ENCODE measurements at places on chromosomes 3 and 15.

GRCh38 chr3:109696932-109697331 is 359.6 kb upstream of the DPPA4 start:
- no peak for DNase-seq

DNA sequence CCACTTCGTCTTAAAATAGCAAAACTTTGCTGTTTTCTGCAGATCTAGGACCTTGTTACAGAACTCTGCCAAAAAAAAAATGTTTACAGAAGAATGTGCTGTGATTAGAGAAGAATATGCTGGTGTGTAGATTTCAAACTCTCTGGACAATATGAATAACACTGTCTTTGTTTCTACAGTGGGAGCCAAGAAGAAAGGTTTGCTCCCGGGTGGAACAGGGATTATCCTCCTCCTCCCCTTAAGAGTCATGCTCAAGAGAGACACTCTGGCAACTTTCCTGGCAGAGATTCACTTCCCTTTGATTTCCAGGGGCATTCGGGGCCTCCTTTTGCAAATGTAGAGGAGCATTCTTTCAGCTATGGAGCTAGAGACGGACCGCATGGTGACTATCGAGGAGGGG is 27.3 kb downstream of the RBM6 start:
- DNase-seq = no peak

DNA sequence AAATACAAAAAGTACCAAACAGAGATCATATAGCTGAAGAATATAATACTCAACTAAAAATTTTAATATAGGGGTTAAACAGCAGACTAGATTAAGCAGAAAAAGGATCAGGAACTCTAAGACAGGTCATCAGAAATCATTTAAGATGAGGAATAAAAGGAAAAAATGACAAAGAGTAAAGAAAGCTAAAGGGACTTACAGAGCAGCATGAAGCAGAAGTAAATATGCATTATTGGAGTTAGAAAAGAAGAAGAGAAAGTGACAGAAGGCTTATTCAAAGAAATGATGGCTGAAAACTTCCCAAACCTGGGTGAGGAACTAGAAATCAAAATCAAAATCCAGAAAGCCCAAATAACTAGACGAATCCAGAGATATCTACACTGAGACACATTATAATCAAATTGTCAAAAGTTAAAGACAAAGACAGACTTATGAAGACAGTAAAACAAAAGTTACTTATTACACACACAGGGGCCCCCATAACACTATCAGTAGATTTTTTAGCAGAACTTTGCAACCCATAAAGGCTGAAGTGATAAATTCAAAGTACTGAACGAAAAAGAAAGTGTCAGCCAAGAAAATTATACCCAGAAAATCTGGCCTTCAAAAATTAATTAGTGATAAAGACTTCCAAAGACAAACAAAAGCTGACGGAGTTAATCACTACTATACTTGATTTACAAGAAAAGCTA is 95.6 kb downstream of the SCAPER start:
- DNase-seq = no peak

DNA sequence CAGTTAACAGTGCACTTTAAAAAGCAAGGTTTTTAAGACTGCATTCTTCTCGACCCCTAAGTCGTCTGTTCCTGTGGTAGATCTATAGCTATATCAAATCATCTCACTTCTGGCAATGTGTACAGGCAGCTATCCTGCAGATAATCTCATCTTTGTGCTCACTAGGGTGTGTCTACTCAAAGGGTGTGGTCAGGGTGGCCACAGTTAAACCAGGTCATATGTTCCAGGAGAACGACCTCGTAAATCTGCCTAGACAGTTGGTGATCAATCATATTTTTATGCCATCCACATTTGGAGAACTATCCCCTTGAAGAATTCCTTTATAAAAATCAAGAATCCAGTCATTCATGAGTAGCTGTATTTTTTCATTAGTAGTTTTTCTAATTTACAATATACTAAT is 3.0 kb downstream of the VEPH1 start:
- DNase-seq = no peak

- DNase-seq = no peak
Measured at GRCh38 chr3:120163026-120163425, 68.8 kb upstream of the GSK3B start.

- no peak for DNase-seq
Measured at GRCh38 chr3:18489939-18490338, 64.8 kb upstream of the SATB1 start.

- DNase-seq = peak; percentile 34
Measured at GRCh38 chr15:67501177-67501835, 19.6 kb upstream of the C15orf61 start.

DNA sequence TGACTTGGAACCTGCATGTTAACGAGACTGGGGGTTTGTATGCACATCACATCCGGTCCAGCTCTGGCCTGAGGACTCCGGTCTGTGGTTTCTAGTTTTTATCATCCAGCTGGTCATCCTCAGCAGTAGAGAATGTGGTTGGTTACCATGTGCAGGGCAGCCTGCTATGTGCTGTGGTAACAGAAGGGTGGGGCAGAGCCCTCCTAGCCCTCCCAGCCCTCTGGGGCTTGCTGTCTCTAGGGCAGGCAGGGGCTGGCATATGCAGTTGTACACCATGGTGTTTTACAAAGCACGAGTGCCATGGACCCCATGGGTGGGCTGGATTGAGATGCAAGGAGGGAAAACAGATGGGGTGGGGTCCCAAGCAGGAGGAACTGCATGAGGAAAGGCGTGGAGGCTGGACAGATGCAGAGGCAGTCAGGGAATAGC is 70.2 kb downstream of the APBA2 start:
- no peak for DNase-seq

- peak; percentile 84 for DNase-seq
Measured at GRCh38 chr3:123066896-123067688, at the start of gene PDIA5. PDIA5 (plus strand) TSS chr3:123067025; CDS start chr3:123067165, 140 bp downstream.

- no peak for DNase-seq
Measured at GRCh38 chr3:28053759-28054158, 187.7 kb upstream of the CMC1 start.
